ENCODE measurements at places on chromosomes 6 and 20. TPM values are rescaled to one million over a fixed set of nuclear protein-coding genes. Genes with fewer than 3 reads are reported as not detected.
A peak's percentile ranks its signal among the peaks of the same experiment; 100 is the strongest.

- DNase-seq: no peak
These were observed 136.3 kb downstream of the ZMYND8 start for GRCh38 chr20:47220161-47220582.

The MUC22 gene
- not detected for total RNA-seq

DNA sequence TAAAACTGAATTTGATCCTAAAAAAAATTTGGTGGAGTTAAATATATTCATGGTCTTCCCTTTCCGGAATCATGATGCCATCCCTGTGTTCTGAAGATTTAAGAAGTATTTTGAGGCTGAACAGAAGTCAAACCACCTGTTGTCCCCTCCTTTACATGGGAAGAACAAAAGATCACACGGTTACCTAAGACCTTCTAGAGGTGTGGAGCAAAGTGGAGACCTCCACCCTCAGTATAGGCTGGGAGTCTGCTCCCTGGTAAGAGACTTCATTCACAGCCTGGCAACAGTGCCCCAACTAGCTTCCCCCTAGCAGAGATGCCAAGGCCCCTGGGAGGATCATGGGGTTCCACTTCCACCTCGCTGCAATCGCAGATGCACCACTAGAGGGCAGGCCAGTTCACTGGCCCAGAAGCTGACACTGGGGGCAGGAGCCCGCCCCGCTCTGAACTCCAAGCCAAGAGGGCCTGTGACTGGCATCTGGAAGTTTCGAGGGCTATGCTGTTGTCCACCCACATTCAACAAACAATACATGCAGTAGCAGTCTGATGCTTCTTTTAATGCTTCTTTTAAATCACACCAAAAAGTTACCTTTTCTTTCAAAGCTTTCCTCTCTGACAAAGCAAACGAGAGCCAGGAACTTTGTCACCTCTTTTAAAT, 19.5 kb upstream of the UBE2J1 start:
- DNase-seq: no peak

- DNase-seq: no peak
These were observed 20.9 kb downstream of the KCTD20 start for GRCh38 chr6:36463676-36464075.

- DNase-seq: no peak
These were observed 8.6 kb downstream of the SRC start for GRCh38 chr20:37354210-37355195.

GRCh38 chr6:40179496-40179895, 245.2 kb upstream of the MOCS1 start:
- DNase-seq: no peak

The KIF3B gene
- 15.1 TPM for total RNA-seq

DNA sequence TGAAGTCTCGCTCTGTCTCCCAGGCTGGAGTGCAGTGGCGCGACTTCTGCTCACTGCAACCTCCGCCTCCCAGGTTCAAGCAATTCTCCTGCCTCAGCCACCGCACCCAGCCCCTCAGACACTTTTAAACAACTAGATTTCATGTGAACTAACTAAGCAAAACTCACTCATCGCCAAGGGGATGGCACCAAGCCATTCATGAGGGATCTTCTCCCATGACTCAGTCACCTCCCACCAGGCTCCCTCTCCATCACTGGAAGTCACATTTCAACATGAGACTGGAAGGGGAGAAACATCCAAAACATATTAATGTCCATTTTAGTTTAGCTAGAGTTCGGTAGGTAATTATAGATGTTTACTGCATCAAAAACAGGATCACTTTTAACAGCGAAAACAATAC, 95.9 kb upstream of the PRL start:
- no peak for DNase-seq

DNA sequence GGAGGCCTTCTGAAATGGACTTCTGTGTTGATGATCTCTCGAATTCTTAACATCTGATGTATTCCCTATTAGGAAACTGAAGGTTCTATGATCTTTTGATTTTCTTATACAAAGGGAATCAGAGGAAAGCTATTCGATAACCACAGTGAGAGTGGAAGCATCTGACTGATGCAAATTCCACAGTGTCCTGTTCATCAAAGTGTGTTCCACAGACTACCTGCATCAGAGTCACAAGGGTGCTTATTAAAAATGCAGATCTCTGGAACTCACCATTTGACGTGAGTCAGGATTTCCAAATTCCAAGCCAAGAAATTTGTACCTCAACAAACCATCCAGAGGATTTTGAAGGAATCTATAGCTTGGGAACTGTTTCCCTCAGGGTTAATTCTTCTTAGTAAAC, 4.4 kb upstream of the MEP1A start:
- no peak for DNase-seq

The DBNDD2 gene
- 10.3 TPM for total RNA-seq

DNA sequence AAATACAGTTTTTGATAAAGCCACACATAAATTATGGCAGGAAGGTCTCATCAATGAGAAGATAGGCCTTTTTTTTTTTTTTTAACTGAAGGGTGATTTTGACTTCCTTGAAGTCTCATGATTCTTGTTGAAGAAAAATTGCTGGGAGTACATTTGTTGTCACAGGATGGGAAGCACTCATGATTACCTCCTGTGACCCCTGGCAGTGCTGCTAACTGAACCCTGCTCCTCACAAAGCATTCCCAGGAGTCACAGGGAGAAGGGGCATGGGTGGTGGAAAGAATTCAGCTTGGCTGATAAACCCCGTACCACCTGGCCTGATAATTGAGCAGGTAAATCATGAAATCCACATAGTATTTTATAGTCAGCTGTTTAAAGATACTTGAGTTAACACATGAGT, 86.9 kb downstream of the CD109 start:
- no peak for DNase-seq

- DNase-seq: no peak
These were observed 1.1 kb downstream of the FAM184A start for GRCh38 chr6:119077391-119077642.

DNA sequence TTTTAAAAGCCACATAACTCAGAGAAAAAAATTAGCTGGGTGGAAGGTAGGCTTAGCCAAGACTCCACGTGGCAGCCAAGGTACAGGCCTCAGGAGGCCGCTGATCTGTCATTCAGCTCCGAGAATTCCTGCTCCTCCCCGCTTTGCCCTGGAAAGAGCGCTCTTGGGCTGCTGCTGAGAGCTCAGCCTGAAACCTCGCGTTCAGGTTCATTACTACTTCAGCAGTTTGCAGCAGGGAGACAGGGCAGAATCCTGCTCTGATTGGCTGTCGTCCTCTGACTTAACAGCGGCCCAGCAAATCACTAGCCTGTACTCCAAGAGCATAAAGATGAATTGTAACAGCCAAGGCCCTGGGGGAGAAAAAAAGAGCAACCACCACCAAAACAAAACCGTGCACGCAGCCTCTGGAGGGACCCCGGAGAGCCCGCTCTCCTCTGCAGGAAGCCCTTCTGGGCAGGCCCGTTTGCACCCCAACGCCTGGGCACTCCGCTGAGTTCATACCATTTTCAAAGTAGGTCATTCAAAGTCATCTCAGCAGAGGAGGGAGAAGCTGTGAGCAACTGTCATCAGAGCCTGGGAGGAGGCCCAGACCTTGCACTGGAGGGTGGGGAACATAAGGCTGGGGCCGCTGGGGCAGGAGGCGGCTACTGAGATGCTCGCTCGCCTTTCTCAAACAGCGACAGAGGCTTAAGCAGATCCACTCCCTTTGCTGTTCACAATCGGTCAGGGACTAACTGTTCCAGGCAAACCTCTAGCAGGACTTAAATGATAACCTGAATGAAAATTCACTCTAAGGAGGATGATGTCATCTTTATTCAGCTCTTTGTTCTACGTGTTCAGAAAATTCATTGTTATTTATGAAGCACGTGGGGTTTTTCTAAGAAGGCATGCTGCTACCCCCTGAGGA, 42.3 kb upstream of the ATXN1 start:
- peak; percentile 82 for DNase-seq

DNA sequence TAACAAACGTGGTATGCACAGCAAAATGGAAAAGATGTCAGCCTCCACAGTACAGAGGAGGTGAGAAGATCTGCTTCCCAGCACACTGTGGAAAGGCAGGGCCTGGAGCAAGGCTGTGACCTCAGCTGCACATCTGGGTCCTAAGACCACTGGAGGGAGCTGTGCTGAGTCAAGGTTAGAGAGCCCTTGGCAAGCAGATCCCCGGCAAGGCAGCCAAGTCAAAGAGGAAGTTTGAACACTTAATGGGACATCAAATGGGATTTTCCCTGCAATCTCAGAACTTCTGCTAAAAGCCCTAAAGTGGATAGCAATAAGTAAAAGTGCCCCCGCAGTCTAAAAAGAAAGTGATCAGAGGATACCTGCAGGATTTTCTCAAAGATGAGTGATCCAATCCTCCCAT, 39.5 kb downstream of the UNC5CL start:
- no peak for DNase-seq

DNA sequence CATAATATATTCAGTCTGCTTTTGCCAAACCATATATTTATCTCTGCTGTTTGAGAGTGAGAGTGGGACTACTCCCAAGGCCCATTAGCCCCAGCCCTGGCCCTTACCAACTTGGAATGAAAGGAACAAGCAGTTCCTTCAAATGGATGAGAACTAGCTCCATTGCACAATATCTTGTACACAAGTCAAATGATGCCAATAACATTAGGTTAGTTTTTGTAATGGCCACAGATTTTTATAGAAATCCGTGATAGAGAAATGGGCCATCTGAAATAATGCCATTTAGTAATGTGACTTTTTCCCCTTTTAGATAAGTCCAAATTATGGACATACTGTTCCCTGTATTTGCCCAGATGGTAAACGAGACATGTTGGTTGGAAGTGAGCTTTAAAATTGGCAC, 117.0 kb downstream of the MAP3K7 start:
- no peak for DNase-seq

DNA sequence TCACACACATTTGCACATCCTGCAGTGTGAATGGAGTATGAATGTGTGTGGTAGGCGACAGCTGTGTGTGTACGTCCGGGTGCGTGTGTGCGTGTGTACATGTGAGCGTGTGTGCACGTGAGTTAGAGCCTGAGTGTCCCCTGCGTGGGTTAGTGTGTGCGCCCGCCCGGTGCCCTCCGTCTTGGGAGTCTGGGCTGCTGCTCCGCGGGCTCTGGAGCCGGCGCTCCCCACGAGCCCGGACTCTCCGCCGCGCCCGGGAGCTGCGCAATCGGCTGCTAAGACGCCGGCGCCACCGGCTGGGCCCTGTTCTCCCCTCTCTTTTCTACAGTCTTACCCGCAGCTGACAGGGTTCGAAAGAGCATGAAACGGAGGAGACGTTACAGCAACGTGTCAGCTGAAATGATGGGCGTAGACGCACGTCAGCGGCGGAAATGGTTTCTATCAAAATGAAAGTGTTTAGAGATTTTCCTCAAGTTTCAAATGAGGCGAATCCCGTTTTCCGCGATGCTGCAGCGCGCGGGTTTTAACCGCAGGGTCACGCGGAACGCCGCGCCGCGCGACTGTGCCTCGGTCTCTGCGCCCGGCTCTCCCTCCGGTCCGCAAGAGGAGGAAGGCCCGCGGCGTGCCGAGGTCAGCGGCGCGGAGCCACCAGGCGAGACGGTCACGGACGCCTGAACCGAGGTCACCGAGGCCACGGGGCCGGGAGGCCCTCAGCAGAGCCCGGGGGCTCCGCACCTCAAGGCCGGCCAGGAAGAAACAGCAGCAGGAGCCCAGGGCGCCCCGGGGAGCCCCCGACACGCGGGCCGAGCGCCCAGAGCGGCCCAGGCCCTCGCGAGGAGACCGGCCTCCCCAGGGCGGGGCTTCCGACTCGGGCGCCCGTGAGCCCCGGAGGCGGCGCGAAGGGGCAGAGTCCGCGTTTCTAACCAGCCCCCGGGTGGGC, 95.3 kb upstream of the BHLHE23 start:
- no peak for DNase-seq

- no peak for DNase-seq
These were observed 1144.9 kb upstream of the EYS start for GRCh38 chr6:66851930-66852329.

The COL11A2 gene
- 1.4 TPM for total RNA-seq

The PDCD2 gene
- total RNA-seq: 27.2 TPM

DNA sequence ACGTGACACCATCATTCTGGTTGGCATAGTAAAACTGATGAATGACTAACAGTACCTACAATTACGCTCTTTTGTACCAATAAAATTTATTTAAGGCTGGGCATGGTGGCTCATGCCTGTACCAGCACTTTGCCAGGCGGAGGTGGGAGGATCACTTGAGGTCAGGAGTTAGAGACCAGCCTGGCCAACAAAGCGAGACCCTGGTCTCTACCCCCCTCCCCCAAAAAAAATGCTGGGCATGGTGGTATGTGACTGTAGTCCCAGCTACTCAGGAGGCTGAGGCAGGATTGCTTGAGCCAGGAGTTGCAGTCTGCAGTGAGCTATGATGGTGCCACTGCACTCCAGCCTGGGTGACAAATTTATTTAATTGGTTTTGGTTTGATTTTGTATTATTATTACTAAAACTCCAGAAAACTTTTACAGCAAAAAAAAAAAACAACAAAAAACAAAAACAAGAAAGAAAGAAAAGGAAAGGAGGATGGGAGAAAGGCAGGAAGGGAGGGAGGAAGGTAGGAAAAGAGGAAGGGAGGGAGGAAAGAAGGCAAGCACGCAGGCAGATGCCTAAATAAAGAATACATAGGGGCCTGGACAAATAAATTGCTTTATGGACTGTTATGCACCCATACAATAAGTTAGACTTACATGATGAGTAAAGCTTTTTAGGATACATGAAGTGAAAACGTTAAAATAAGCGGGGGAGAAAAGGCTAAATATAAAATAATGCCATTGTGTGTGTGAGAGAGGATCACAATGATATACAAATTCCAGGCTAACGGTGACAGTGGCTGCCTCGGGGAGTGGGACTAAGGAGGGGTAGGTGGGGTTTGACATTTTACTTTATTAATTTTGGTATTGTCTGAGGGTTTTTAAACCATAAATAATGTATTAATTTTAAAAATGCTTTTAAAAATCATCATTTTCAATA, 682 bp upstream of the ZSCAN9 start:
- DNase-seq: no peak

DNA sequence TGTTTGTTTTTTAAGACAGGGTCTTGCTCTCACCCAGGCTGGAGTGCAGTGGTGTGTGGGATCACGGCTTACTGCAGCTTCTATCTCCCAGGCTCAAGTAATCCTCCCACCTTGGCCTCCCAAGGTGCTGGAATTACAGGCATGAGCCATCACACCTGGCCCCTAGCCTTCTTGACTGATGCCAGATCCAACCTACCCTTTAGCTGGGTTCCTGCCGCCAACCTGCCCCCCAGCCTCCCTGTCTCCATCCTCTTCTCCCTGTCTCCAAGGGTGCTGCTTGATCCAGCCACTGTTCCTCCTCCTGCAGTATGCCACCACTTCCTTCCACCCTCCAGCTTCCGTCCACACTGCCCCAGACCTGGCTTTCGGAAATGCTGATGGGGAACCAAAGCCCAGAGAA, 3.2 kb upstream of the C20orf144 start:
- no peak for DNase-seq

The PKHD1 gene
- 1.3 TPM for total RNA-seq

DNA sequence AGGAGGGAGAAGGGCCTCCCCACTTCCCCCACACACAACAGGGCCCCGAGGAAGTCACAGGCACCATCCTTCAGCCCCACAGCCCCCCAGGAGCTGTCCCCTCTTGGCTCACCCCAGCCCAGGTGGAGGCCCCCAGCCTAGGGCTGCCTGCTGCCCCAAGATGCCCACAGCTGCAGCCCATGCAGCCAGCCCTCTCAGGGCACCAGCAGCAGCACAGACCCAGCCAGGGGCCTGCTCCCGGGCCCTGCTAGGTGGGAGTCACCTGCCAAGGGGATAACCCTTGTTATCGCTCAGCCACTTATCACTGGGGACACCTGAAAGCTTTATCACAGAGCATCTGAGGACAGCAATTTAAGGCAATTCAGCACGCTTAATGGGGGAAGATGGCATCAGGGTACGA, 55.0 kb downstream of the GRM4 start:
- DNase-seq: no peak

Data from skin of body (tissue), 3 donors.